NCI-H446 (cell line): ENCODE measurements at places on chromosomes 5 and 9.

DNA sequence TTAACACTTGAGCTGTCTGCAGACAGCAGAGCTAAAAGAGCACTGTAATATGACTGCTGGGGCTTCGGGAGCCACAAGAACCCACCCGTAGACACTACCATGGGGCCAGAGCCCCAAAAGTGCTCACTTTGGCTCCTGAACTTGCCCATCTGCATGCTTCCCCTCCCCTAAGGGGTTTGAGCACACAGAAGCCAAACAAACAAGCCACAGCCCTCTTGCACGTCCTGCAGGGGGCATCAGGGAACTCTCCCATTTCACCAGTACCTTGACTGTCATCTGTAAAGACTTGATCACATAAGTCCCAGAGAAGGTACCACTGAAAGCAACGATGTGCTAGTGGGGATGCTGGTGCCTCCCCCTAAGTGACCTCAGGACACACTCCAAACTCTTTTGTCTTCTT, 681.8 kb downstream of the SEMA5A start:
- no peak for DNase-seq

DNA sequence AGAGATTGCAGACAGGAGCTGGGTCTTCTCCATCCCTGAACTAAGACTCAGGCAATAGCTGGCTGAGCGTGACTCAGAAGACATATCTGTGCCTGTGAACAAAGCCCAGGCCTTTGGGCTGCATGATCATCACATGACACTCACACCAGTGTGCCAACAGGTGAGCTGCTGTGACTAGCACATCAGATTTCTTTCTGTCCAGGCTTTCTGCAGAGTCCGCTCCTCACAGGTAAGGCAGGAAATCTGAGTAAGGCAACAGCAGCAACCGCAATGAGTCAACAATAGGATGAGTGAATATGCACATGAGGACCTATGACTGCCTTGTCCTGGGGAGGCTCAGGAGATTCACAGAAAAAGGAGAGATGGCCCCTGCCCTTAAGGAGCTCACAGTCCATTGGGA, 293.6 kb downstream of the ACTL7B start:
- DNase-seq = no peak

DNA sequence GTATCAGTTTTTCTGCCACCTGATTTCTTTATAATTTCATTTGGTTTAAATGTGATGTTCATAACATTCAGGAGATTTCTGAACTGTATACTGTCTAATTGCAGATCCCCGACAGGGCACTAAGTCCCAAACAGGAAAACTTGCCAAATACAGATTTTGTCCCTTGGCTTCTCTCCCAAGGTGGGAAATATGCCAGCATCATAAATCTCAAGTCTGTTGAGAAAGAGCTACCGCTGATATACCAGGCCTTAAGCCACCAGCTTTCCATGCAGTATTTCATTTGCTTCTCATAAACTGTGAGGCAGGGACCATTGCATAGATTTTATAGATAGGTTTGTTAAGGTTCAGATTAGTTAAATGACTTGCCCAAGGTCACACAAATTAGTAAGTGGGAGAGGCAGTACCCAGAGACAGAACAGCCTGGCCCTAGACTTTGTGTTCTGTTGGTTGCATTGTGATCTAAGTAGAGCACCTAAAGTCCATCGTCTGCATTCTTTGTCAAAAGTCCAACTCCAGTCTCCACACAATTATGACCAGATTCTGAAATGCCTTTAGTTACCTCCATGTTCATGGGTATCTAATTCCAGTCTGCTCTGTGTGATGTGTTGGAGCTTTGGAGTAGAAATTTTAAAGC, 16.2 kb downstream of the GPR21 start:
- peak; percentile 69 for DNase-seq

- DNase-seq = no peak
Measured at GRCh38 chr5:173500213-173500560, 116.3 kb downstream of the BOD1 start.

DNA sequence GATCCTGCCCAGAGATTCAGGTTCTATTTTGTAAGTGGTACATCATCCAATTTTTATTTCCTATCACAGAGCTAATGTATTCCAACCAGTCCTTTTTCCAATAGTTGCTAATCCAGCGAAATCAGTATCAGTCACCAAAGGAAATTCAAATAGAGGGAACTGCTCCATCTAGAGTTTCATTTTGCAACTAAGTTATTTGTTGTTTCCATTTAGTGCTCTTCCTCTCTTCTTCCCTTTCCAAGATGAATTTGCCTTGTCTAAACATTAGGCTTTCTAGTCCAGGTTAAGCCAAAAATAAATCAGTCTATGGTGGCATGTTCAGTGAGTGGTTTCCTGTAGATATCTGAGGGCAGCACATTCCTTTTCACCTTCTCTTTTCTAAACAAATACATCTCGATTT, 79.8 kb upstream of the SPATA31D4 start:
- DNase-seq = no peak

DNA sequence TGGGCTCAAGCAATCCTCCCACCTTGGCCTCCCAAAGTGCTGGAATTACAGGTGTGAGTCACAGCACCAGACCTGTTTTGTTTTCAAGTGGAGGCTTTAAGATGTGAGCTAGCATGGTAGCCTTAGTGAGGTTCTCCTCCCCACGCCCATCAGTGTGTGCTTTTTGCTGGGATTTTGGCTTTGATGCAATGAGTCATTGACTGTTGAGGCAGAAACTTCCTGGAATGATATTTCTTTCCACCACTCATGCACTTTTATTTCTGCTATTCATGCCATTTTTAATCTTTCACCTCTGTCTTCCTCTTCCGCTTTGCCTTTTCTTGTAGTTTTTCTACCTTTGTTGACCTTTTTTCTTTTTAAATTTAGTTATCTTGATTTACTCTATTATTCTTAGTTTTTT, 4.2 kb upstream of the NFIL3 start:
- DNase-seq = no peak

DNA sequence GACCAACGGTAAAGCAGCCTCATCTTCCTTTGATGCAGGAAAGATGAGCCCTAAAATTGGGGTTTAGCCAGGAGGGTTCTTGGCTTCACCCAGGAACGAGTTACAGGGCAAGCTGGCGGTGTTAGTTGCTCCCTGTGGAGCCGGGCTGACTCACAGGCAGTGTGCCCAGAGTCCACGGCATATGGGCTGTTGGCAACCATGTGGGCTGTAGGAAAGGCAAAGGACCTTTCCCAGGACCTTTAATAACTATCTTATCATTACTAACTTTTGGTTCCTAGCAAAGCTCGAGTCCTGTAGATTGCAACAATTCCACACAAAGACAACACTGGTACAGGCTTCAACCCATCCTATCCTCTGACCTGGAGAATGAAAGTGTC, 29.8 kb upstream of the CLPTM1L start:
- DNase-seq = peak; percentile 100

DNA sequence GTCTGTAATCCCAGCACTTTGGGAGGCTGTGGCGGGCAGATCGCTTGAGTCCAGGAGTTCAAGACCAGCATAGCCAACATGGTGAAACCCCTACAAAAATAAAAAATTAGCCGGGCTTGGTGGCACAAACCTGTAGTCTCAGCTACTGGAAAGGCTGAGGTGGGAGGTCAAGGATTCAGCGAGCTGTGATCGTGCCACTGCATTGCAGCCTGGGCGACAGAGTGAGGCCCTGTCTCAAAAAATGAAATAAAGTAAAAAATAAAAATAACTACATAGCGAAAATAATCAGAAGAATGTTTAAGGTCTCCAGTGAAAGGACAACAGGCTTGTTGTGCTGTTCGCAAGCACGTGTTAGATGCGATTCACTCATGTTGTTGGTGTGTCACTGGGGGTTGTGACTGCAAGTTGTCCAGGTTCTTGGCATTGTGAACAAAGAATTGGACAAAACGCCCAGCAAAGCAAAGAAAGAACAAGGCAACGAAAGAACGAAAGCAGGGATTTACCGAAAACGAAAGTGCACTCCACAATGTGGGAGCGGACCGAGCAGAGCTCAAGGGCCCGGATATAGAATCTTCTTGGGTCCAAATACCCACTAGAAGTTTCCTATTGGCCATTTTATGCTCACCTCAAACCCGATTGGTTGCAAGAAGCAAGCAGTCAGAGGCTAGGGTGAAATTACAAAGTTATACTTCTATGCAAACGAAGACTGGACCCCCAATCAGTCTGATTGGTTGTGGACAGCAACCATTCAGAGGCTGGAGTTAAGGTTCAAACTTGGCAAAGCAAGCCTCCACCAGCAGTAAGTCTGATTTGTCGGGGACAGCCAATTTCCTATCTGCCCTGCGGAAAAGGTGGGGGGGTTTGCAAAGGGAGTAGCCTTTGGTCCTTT, 844 bp upstream of the MCCC2 start:
- no peak for DNase-seq

DNA sequence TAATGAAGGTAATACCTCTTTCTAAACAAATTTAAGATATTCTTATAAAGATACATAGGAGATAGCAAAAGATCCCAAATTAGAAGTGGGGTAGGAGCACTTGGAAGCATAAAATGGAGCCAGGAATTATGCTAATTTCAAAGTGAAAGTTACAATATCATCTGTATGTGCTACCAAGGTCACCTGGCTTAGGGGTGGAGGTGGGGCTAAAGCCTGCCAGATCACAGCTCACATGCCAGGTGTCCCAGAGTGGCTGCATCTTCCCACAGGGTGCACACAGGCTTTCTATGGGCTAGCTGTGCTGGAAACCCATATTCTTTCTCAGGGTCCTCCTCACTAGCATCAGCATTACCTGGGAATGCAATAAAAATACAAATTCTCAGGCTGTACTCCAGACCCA, 118.2 kb upstream of the TXNDC8 start:
- no peak for DNase-seq

DNA sequence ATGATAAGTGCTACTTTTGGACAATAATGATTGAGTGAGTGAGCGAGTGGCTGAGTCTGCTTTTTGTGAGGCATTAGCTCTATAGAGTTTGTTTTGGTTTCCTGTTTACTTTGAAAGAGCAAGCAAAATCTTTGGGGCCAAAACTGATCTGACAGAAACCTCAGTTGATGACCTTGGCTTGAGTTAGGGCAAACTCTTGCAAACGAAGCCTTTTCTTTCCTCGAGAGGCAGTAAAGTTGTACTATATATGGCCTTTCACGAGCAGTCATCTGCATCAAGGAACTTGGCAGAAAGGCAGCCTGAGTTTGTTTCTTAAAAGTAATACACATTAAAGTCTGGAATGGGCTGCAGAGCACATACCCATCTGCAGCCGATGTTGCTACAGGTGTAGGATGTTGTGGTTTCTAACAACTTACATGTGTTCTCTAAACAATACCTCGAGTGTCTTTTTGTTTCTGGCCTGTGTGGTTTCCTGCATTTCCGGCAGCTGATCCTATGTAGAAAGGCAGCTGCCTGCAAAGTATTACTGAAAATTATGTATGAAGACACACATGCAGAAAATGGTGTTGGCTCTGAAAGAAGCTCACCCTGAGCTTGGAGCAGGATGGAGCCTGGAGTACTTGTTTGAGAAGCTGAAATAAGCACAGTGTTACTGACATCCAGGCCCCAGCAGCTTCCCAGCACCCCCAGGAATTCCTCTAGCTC, 60.8 kb downstream of the FOXD1 start:
- DNase-seq = no peak

- peak; percentile 82 for DNase-seq
Measured at GRCh38 chr5:135013947-135014570, 20.0 kb downstream of the PITX1 start.

DNA sequence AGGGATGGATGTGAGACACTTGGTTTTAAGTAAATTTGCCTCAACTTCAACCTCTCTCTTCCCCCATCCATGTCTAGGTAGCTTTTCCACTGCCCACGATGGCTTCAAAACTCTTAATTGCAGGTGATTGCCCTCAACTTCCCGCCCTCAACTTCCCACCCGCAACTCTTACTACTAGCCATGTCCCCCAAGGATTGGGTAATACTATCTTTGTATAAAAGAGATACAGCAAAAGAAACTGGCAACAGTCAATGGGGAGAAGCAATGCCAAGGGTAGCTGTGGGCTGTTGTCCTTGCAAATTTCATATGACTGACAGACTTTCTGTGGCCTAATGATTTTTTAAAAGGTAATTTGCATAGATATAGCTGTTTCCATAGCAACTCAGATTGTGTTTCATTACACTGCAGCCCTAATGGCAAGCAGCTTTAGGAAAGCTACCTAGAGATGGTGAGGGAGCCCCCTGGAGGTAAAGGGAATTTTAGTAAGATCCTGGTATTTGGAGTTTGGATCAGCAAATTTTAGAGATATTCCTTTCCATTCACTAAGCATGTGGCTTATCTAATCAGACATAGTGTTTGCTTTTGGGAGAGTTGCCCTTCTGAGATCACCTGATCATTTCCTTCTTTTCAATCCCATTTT, 421.5 kb upstream of the DAP start:
- DNase-seq = peak; percentile 81

DNA sequence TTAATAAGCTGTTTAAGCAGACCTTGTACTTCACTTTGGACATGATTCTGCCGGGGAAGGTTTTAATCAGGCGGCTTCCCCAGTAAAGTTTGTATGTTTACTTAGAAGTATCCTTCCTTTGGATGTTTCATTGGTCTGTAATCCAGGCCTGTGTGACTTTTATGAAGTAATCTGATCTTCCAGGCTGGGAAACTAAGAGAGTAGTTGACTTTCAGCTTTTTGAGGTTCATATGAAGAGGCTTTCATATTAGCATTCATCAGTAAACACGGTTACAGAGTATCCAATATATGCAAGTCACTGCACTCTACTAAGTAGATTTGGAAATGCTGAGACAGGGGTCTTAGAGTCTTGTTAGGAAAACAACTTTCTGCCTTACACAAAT, 1.1 kb downstream of the DNAJC21 start:
- peak; percentile 27 for DNase-seq

DNA sequence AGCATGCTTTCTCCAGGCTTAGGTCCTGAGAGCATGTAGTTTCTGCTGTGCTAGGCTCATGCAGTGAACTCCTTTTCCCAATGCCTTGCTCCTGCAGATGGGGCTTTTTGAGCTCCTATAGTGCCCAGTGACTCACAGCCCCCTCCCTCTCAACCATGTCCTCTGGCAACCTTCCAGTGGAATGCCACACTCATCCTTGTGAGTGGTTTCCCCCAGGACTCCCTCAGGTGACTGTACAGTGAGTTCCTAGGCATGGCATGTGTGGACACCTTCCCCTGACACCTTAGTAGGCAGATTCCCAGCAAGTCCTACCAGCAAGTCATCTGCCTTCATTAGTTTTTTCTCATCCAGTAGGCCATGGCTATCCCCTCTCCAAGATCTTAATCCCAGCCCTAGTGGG, 72.4 kb upstream of the CXCL14 start:
- DNase-seq = no peak

GRCh38 chr9:104906441-104907277, 21.3 kb downstream of the ABCA1 start:
- no peak for DNase-seq

DNA sequence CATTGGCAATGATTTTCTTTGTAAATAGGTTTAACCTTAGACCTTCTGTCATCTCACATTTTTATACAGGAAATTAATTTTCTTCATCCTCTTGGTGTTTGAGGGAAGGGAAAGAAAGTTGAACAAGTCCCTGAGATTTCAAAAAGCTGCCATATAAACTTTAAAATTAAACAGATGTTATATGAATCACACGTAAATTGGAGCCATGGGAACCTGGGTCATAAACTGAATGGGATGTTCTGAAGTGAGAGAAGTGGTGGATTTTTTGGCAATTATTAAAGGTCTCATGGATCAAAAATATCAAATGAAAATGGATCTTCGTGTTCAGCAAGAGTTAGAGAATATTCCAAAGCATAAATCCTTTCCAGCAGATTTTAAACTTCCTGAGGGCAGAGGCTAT, 242.2 kb downstream of the DMRT2 start:
- no peak for DNase-seq
